Fibroblast of skin of right quadriceps (primary cell): ENCODE measurements at places on chromosomes 16 and 17.
A peak's percentile ranks its signal among the peaks of the same experiment; 100 is the strongest.

- DNase-seq: no peak
Observed at GRCh38 chr16:85015481-85016187, 4.3 kb upstream of the ZDHHC7 start.

DNA sequence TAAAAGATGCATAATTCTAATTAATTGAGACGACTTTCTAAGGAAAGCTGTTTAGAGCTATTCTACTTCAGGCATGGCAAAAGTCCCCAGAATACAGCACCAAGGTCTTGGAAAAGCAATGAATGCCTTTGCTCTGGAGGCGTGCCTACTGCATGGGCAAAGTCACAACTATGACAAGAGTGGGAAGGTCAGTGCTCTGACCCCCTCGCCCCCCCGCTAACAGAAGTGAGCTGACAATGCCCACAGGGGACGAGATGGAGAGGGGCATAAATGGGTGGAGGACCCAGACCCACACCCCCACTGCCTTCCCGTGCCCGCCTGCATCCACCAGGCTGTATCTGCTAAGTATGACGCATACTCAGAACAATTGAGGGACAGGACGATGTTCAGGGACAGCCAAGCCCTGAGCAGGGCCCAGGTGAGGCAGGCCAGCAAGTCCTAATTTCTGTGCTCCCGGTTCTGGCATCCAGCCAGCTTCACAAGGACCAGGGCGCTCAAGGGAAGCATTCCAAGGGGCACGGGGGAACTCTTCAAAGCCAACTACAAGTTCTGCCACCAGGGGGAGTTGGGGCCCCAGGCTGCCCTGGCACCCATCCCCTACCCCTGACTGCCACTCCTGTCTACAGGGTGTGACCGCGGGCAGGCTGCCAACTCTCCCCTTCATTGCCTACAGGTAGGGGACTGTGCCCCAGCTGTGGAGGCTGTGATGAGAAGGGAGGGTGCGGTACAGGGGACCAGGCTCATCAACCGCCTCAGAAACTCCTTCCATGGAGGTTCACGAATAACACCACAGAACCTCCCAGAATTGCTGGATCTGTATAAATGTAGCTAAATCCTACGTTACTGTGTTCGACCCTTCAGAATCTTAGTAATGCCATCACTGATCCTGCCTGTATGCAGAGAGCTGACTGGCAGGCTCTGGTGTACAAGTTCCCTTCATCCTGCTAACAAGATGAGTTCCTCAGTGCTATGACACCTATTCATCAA lies 20.8 kb downstream of the NPRL3 start:
- peak; percentile 49 for DNase-seq

- peak; percentile 42 for DNase-seq
Observed at GRCh38 chr17:65472666-65473309, 88.7 kb downstream of the AXIN2 start.

- DNase-seq: no peak
Observed at GRCh38 chr16:17917316-17918019, 419.1 kb downstream of the NPIPA8 start.

- DNase-seq: no peak
Observed at GRCh38 chr16:4682084-4682591, 11.2 kb upstream of the NUDT16L1 start.

DNA sequence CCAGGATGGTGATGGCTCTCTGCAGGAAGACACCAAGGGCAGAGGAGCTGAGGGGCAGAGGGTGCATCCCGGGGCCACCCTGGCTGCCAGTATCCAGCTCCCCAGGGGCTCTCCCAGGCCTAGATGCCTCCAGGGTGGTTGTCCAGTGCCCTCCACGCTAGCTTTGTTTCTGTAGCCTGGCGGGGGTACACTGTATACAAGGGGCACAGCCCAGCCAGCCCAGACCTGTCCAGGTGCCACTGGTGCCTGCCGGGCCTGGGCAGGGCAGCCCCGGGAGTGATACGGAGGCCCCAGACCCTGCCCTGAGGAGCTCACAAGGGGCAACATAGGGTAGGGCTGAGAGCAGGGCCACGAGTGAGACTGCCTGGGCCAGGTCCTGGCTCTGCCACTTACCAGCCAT lies 14.6 kb upstream of the TRPV3 start:
- DNase-seq: no peak

DNA sequence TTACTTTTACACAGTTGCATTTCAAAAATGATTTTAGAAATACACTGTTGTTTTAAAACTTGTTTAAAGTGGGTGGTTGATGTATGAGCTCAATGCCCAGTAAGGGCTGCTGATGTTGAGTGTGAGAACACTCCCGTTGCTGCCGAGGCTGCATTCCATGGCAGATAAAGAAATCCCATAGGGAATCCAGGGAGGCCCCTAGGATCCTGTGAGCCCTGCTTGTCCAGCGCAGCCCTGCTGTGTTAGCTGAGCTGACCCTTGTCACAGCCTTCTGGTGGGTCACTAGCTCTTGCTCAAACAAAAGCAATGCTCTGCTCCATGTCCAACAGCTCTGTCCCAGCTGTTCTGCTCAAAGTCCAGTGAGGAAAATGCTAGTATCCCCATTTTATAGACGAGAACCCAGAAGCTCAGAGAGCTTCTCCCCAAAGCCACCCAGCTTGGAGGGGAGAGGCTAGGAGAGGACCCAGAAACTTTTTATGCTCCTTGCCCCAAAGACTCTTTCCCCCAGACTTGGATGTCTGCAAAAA lies 18.6 kb upstream of the COL1A1 start:
- peak; percentile 79 for DNase-seq

GRCh38 chr17:39597372-39598046 lies 10.2 kb downstream of the NEUROD2 start:
- no peak for DNase-seq

GRCh38 chr17:16243801-16244567 lies 27.0 kb downstream of the PIGL start:
- no peak for DNase-seq

- no peak for DNase-seq
Observed at GRCh38 chr16:89903908-89904515, 14.7 kb upstream of the MC1R start.

DNA sequence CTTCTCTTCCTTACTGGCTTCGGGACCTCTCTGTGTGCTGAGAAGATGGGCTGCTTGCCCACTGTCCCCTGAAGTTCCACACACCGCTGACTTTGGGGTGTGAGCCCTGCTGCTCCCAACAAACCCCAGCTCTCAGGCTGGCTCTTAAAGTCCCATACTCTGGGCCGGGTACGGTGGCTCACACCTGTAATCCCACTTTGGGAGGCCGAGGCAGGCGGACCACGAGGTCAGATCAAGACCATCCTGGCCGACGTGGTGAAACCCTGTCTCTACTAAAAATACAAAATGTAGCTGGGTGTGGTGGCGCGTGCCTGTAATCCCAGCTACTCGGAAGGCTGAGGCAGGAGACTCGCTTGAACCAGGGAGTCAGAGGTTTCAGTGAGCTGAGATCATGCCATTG lies 17.2 kb downstream of the CD7 start:
- no peak for DNase-seq

GRCh38 chr17:74163836-74164235 lies 39.6 kb upstream of the RPL38 start:
- DNase-seq: no peak

GRCh38 chr16:29974291-29975133 lies 844 bp downstream of the TAOK2 start:
- no peak for DNase-seq

DNA sequence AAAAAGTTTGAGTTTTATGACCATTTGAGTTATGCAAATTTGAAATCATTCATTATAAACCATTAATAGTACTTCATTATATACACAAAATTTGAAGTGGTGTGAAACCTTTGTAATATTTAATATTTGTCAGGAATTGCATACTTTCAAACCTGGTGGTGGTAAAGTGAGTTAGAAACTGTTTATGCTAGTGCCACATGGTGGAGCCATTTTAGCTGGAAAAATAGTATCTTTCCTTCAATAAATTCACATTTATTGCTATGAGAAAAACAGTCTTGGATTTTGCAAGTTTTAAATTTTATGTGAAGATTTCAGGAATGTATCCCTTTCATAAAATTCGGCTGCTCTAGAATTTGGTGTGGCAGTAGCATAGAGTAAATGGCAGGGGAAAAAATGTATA lies 7.3 kb upstream of the BLMH start:
- no peak for DNase-seq

DNA sequence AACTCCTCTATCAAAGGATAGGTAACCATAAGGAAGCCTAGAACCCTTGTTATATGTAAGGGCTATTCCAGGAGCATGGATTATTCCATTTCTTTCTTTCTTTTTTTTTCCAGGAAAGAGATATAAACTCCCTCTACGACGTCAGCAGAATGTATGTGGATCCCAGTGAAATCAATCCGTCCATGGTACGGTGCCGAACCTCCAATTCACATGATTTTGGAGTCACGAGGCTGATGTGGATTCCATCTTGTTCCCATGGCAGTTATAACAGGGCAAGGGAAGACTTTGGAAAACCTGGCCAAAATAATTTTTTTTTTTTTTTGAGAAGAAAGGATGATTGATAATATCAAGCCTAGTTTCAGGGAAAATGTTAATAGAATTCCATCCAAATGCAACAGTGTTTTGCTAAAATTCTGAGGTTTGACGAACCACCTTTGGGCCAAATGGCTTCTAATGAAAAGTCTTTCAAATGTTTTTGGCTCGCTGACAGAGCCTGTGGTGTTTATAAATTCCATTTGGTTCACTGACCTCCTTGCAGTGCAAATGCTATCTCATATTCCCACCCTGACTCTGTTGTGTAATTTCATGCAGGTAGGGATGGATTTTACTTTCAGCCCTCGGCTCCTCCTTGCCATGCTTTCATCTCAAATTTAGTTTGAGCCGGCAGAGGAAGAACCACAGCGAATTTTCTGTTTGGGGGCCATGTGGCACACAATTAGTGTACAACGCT lies 90.0 kb downstream of the SDR42E1 start:
- no peak for DNase-seq

GRCh38 chr16:83771306-83771942 lies 36.4 kb upstream of the HSBP1 start:
- no peak for DNase-seq

- no peak for DNase-seq
Observed at GRCh38 chr17:45222289-45222995, 757 bp downstream of the FMNL1 start.

DNA sequence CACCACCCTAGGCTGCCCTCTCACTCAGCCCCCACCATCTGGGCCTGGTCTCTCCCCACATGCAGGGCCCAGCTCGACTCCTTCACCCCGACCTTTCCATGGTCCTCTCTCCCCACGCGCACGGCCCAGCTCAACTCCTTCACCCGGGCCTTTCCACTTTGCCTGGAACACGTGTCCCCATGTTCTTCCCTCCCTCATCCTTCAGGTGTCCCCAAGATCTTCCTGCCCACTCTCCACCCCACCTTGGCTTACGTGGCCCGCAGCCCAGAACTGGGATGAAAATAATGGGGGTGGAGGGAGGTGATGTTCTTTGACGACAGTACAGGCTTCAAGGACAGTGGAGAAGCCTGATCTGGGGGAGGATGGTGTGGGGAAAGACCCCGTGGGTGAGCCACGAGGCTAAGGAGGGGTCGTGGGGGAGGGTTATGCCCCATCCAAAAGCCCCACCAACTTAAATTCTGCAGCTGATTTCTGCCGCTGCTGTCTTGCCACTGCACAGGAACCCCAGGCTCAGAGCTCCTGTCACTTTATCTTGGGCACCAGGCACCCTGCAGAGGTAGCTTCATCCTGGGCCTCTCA lies 9.9 kb upstream of the MEAK7 start:
- no peak for DNase-seq

- DNase-seq: peak; percentile 87
Observed at GRCh38 chr17:31570951-31571892, 179.7 kb downstream of the RAB11FIP4 start.

GRCh38 chr17:72763981-72764380 lies 328.5 kb downstream of the SLC39A11 start:
- no peak for DNase-seq

- no peak for DNase-seq
Observed at GRCh38 chr16:10964891-10965326, 20.5 kb downstream of the CLEC16A start.

DNA sequence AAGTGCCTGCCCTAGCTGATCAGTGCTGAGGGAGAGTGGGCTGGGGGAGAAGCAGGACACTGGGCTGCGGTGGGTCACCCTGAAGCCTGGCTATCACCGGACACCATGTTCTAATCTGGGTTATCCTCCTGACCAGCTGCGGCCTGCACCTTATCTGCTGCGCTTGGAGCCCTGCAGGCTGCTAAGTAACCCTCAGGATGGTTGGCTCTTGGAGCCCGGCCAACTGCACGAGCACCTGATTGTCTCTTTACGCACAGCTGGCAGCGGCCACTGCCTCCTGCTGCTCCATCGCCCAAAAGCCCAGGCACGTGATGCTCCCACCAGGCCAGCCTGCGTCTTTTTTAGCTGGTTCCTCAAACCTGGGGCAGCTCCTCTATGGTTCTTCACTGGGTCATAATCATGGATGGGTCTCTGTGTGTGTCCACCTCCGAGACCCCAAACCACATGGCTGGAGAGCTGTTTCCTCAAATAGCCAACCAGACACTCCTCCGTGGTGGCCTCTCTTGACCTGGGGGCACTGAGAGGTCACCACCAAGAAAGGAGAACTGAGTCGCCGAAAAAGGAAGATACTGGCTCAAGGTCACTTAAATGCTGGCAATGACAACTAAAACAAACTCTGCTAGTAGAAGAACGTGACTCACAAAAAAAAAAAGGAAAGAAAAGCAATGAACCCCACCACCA lies 21.7 kb downstream of the SPHK1 start:
- no peak for DNase-seq

DNA sequence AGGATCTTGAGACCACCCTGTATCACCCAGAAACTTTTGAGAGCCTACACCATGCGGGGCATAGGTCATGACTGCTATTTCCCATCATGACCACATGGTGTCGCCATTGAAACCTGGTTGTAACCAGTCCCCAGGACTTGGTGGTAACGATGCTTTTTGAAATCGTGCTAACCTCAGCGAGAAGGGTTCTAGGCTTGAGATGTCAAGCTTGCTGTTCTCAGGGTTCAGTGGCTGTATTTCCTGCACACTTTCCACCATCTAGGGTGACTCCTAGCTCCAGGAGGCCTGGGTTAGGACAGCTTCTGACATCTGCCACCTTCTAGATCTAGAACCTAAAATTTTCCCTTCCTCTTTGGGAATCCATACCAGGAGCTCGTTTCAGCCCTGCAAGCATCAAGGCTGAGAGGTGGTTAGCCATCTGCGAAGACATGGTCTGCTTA lies 13.0 kb upstream of the SPNS3 start:
- DNase-seq: peak; percentile 51

GRCh38 chr16:79659344-79659743 lies 58.8 kb upstream of the MAF start:
- no peak for DNase-seq

GRCh38 chr16:82016964-82017363 lies 5.7 kb upstream of the SDR42E1 start:
- peak; percentile 91 for DNase-seq
